ENCODE measurements at places on chromosomes 16 and 17.

GRCh38 chr16:1592446-1592845, 19.4 kb downstream of the IFT140 start:
- DNase-seq: no peak

DNA sequence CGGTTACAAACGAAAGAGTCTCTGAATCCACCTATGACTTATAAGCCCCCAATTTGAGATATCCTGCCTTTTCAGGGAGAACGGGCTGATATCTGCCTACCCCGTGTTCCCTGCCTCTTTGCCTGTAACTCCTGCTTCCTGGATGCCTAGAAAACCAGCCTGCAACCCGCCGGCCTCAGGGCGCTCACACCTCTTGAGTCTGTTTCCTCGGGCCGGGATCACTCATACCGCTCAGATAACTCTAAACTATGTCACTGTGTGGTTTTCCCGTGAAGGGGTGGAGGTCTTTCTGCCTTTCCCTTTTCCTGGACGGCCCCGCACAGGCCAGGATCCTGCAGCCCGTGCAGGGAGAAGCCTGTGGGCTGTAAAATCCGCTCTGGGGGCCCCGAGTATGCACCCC, 10.4 kb downstream of the RPUSD1 start:
- DNase-seq: no peak

DNA sequence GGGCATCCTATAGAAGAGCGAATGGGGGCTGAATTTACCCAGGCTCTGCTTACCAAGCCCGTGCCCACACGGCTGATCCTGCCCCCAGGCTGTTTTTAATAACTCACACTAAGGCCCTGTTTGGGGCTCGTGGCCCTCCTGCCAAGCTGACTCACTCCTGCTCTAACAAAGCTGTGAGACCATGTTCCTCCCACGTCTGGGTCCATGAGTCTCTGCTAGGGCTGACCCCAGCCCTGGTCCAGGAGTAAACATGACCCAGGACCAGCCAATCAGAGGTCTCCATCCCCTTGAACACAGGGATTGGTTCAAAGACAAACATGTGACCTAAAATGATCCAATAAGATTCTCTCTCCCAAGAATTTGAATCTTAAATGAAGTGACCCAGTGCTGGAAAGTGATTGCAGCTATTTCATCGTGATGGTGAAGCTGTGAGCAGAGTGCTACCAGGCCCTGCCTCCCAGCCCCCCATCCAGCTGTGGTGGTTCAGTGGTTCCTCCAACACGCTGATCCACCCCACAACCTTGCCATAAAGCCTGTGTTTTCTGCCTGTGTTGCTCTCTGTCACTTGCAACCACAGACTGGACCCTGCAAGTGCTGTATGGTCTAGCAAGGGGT, 57.2 kb downstream of the C16orf82 start:
- no peak for DNase-seq

GRCh38 chr17:78821961-78822360, 18.7 kb downstream of the USP36 start:
- DNase-seq: no peak

GRCh38 chr16:4734063-4734729, at the start of the genes ANKS3 and DNAAF8:
TSS of gene ANKS3 (minus strand) at chr16:4734271. CDS start at chr16:4730149, 4,122 bp downstream.
TSS of gene DNAAF8 (plus strand) at chr16:4734537. CDS start at chr16:4736515, 1,978 bp downstream.
- DNase-seq: peak; percentile 82

DNA sequence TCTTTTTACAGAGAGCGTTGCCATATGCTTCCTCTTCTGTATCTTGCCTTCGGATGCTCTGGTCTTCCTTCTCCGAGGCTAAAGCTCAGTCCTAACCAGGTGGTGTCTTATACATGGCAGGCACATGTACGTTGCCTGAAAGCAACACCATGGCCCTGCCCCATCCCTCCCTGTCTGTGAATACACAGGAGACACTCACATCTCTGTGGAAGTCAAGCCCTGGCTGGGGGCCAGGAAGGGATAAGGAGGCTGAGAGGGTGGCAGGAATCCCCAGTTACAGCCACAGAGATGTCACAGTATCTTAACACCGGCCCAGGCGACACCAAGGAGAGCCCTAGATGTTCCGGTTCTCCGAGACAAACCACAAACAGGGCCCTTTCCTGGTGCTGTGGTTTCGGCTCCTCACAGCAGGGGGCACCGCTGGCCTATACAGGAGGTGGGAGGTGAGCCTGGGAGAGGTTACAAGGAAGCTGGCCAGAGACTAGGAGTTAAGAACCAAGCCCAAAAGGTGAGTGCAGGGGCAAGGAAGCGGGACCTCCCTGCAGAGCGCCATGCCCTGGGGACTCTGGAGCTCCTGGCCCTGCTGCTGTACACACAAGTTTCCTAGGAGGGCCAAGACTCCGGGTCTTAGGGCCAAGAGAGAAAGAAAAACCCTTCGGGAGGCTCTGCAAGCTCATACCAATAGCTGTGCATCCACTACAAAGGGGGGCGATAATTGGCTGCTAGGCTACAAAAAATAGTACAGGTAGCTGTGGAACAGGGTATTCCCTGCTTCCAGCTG, 41.7 kb downstream of the SRL start:
- DNase-seq: no peak

DNA sequence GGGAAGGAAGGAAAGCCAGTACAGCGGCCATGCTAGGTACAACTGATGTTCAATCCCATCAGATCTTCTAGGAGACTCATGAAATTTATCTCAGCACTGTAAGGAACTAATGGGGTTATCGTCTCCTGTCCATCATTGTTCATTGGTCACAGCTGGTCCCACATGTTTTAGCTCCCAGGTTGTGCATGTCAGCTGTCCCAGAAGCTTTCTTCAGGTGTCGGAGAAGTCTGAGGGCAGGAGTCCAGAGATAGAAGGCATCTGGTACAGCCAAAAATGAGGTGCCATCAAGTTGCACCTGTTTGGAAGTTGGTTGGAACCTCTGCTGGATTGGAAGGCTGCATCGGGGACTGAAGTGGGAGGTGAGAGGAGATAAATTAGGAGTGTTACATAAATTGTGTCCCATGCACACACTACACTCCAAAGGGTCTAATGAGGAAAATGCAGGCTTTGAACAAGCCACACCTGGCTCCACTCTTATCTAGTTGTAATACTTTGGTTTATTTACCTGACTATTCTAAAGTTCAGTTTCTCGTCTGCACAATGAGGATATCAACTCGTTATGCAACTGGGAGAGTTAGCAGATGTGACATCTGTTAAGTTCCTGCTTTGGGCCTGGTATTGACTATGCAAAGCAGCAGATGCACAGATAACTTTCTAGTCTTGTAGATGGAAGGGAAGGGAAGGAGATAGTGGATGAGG, 62.9 kb downstream of the MAP2K6 start:
- DNase-seq: no peak

DNA sequence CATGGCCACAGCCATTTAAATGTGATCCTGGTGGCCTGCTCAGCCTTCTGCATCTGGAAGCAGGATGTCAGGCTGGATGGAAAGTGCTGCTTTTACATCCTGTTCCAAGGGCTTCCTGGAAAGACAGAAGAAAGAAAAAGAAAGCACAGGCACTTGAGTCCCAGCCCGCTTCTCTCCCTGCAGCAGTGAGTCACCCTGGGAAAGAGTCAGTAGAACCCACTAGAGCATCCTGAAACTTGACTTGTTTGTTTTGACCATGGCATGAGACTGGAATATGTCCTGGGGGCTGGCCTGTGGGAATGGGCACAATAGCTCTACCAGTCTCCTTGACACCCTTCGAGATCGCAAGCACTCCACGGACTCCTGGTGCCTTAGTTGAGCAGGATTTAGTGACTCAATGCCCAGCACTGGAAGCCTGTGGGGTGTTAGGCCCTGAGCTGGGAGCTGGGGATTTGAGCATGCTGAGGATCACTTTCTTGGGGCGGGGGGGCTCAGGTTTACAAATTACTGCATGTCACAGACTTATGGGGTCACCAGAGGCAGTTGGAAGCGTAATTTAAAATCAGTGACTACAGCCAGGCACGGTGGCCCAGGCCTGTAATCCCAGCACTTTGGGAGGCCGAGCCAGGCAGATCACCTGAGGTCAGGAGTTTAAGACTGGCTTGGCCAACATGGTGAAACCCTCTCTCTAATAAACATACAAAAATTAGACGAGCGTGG, 22.1 kb upstream of the GNA13 start:
- DNase-seq: no peak

DNA sequence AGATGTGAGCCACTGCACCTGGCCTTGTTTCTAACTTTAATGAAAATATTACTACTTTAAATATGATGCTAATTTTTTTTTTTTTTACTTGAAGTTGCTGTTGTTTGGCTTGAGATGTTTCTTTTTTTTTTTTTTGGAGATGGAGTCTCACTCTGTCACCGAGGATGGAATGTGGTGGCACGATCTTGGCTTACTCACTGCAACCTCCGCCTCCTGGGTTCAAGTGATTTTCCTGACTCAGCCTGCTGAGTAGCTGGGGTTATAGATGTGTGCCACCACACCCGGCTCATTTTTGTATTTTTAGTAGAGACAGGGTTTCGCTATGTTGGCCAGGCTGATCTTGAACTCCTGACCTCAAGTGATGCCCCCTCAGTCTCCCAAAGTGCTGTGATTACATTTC, 23.6 kb downstream of the IGSF6 start:
- DNase-seq: no peak

GRCh38 chr17:39928858-39929645, 1.5 kb downstream of the LRRC3C start:
- DNase-seq: no peak

DNA sequence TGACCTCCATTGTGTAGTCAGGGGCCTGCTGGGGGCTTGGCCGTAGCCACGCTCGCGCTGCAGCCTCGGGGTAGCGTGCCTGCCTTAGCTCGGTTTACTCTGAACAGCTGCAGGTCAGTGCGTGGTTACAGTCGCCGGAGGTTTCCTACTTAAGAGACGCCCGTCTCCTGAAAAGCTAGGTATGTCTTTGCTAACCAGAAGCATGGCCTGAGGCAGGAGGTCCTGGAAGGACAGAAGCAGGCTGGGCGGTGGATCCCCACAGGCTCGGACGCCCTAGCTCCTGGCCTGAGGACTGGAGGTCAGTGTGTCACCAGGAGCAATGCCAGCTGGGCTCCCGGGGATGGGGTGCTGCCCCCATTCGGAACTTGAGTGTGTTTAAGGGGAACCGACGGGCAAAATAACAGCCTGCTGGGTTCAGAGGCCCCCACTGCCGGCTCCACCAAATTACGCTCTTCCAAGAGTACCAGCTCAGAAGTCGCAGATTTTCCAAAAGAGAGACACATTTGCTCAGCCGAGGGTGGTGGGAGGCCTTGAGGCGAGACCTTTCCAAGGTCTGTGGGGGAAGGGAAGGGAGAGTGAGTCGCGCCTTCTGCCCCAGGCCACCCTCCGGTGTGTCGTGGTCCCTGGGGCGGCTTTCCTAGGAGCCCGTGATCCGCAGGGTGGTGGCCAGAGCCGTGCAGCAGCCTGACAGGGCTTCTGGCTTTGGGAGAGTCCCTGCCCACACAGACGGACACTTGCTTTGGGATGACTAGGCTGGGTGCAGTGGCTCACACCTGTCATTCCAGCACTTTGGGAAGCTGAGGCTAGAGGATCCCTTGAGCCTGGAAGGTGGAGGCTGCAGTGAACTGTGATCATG, 3.9 kb upstream of the GNG13 start:
- DNase-seq: no peak

DNA sequence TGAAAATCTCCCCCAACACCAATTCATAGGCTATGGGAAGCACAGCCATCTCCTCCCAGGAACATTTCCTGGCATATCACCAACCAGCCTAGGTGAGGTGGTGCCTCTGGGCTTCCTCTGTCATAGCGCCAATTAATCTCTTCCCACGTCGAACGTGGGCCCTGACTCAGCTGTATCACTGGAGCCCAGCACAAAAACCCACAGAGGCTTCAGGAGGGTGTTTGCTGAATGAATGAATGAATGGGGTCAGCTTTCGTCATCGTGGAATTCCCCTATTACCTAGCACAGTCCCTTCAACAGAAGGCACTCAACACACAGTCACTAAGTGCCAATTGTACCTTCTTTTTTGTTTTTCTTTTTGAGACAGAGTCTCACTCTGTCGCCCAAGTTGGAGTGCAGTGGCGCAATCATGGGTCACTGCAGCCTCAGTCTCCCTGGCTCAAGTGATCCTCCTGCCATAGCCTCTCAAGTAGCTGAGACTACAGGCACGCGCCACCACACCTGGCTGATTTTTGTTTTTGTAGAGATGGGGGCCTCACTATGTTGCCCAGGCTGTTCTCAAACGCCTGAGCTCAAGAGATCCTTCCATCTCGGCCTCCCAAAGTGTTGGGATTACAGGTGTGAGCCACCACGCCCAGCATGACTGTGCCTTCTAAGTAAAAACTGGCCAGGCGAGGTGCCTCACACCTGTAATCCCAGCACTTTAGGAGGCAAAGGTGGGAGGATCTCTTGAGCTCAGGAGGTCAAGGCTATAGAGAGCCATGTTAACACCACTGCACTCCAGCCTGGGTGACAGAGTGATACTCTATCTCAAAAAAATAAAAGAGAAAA, 4.1 kb downstream of the ZNF688 start:
- DNase-seq: no peak

- DNase-seq: no peak
These were observed 135.5 kb downstream of the MGAT5B start for GRCh38 chr17:77003699-77004098.

- DNase-seq: no peak
These were observed 9.6 kb downstream of the MARVELD3 start for GRCh38 chr16:71635632-71636031.

DNA sequence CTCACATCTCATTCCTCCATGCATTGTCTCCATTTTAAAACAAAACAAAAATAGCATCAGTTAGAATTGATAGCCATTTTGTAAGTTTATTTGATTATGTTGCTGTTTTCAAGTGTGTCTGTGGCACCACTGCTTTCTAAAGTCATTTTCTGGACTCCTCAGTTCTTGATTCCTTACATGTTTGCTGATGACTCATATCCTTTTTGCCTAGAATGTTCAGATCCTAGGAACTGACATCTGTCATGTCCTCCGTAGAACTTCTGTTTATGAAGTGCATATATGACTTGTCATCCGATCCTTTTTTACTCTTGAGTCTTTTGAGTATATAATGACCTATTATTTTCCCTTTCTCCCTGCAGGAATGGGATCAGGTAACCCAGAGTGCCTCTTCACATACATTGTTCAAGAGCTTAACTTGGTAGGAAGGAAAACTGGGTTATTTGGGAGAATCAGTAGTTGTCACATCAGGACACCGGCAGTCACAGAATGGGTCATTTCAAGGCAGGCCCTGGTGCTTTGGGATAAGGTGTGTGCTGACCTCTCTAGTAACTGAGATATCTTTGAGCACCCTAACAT, 69.2 kb downstream of the MAP2K4 start:
- no peak for DNase-seq

DNA sequence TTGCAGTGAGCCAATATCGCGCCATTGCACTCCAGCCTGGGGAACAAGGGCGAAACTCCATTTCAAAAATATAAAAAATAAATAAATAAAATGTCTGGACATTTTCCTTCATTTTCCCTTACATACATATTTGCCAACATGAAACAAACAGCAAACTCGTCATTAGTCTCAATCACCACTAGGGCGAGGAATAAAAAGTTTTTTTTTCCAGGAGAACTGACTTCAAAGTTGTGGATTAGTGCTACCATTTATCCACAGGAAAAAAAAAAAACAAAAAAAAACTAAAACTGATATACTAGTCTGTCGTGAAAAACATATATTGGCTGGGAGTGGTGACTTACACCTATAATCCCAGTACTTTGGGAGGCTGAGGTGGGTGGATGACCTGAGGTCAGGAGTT, 77.0 kb upstream of the MTMR4 start:
- no peak for DNase-seq

GRCh38 chr16:23072769-23073549, 76.3 kb downstream of the USP31 start:
- DNase-seq: no peak

- DNase-seq: peak; percentile 51
These were observed 68.6 kb downstream of the CCT6B start for GRCh38 chr17:34892461-34893249.

All from NCI-H2171 (cell line).